ENCODE measurements at places on chromosomes 5 and 9.

DNA sequence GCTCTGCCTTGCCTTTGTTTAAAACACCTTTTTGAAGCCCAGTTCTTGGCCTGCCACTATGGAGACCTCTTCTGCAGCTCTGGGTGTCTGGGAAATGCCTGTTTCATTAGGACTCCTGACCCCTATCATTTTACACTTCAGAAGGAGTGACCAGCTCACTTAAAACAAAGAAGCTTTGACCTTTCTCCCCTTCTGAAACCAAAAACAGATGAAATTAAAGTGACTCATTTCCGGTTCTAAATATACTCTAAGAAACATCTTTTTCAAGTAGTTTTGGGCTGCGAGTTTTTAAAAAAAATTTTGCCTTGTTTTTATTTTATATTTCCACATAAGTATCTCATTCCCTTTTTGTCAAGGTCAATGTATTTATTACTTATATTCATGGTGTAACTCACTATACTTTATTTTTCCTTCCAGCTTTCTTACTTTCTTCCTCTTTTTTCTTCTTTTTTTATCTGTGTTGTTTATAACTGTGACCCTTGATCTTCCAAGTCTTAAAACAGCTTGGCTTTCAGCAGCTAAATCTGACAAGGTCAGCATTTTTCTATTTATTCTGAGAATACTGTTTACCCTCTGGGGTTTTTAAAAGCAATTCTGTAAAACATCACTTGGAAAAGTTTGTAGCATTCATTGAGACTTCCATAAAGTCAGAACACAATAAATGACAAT lies 672.9 kb downstream of the NR2F1-AS1 start:
- no peak for DNase-seq

DNA sequence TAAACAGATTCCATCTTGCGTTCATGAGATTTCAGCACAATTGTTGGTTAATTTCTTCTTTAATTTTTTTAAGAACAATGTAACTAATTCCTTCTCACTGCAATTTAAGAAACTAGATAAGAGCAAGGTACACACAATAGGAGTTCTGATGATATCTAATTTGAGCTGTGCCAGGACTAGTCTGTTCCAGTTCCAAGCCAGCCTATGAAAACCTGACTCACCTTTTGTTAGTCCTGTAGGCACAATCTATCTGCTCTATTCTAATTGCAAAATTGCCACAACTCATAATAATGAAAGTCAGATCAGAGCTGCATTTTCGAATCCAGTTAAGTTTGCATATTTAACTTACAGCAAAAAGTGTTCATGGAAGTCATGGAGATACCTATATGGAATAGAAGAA lies 494.1 kb upstream of the TUSC1 start:
- DNase-seq, result no peak

DNA sequence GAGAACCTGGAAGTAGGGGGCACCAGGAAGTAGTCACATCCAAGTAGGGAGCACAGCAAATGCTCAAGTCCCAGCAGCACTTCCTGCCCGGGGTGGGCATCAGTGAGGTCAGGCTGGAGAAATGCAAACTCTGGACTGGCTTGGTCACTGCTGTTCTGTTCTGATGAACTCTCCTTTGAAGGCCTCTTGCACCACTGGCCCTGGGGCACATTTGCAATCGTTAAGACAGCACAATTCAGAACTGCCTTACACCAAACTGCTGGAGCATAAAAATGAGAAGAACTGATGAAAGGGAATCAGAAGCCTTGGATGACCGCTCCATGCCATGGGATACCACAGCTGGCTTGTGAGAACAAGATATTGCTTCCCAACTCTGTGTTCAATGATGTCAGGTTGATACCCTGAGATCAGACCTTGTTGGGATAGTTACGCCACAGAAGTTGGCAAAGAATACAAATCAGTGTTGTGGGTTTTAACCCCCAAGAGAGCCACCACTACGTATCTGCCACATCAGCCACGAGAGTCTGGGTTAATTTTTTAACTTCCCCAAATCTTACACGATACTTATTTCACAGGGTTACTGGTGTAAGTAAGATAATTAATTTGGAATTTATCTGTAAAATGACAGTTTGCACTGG lies 42.3 kb upstream of the ZSWIM6 start:
- DNase-seq, result peak; percentile 50

DNA sequence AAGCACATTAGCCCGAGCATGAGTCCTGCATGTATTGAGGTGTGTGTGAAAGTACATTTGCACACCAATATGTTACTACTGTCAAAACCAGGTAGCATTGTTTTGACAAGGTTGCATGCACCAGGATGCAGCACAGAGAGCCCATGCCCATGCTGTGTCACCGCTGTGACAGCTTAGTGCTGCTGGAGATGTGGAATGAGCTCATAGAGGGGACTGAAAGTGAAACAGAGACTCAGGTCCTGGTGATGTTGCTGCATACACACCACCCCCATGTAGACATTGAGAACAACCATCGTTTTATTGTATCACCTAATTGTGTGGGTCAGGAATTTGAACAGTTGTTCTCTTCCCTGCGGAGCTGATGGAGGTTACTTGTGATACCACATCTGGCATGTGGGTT lies 53.0 kb downstream of the GADD45G start:
- DNase-seq, result no peak

DNA sequence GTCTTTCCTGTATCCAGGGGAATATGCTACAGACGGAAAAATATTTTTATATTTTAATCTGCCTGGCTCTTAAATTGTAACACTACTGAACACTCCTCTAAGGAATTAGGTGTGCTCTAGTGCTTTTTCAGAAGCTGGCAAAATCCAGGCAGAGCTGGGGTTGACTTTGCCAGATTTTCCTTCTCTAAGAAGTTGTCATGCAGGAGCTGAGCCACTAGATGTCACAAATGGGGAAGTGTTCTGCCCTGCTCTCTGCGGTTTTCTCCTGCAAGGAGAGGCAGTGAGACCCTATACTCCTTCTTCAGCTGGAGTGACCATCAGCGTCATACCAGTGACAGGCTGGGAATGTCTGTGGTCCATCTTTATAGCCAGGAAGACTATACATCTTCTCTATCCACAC lies 112.5 kb downstream of the HAPLN1 start:
- DNase-seq, result peak; percentile 55

GRCh38 chr9:126796758-126797157 lies 8.1 kb upstream of the ZBTB43 start:
- no peak for DNase-seq

DNA sequence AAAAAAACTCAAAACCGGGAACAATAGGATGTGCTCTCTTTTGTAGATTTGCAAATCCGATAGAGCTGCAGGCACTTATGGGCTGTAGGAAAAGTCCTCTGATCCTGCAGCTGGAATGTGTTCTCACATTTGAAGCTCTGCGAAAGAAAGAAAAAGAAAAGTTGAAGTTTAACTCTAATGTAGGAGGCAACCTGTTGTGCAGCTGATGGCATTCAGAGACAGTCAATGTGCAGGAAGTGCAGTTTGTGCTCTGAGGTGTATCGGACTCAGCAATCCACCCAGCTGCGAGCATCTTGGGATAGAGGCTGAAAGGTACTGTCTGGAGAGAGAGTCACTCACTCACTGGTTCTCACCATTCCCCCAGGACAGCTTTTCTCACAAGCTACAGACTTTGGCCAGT lies 339.2 kb downstream of the AGTPBP1 start:
- no peak for DNase-seq

DNA sequence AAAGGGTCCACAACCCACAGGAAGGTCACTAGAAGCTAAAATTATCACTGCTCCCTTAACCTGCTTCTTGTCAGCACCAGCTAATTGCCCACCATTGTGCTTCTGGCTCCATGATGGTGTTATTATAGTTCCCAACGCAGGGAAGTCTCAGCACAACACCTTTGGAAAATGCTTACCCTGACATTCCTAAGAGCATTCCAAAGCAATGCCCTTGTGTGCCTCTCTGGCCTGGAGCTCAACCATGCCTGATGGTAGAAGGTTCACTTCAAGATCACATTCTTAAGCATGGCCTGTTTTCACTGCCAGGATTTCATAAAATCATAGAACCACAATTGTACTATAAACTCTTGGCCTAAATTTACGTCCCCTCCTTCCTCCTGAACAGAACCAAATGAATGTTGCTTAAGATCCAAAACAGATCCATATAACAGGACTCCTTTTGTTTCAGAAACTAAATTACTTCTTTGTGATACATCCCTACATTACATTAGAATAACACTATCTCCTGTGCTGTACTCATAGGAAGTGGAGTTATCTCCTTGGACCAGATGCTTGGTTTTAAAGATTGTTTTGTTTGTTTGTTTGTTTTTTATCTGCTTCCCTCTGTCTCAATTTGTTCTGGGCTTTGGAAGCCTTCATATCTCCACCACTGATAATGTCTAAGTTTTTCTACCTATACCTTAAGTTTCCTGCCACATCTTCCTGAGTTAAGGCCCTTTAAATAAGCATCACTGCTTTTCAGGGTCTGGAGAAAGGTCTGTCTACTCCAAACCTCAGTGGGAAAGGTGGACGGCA lies 32.1 kb downstream of the ARL15 start:
- DNase-seq, result no peak

GRCh38 chr5:119810217-119810616 lies 180.9 kb downstream of the FAM170A start:
- DNase-seq, result no peak
